ENCODE measurements at places on chromosomes 5 and 9.

GRCh38 chr9:134367791-134368490 lies 41.7 kb downstream of the RXRA start:
- no peak for DNase-seq

DNA sequence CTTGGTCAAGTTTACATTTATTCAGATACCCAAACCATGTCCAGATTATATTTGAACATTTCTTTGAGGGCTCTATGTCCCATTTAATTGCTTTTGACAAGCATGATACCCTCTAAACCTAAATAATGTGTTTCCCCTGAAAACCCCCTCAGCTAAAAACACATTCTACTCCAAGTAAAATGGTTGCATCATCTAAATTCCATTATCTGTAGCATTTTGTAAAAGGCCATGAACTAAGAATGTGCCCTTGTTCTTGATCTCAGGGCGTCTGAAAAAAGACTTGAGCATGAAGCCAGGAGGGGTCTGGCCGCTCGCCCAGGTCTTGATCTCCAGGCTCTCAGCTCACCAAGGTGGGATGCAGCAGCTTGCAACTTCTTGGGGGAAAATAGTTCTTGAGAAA lies 53.5 kb upstream of the ERCC6L2 start:
- DNase-seq: no peak

GRCh38 chr9:15176836-15177235 lies 130.2 kb downstream of the TTC39B start:
- no peak for DNase-seq

DNA sequence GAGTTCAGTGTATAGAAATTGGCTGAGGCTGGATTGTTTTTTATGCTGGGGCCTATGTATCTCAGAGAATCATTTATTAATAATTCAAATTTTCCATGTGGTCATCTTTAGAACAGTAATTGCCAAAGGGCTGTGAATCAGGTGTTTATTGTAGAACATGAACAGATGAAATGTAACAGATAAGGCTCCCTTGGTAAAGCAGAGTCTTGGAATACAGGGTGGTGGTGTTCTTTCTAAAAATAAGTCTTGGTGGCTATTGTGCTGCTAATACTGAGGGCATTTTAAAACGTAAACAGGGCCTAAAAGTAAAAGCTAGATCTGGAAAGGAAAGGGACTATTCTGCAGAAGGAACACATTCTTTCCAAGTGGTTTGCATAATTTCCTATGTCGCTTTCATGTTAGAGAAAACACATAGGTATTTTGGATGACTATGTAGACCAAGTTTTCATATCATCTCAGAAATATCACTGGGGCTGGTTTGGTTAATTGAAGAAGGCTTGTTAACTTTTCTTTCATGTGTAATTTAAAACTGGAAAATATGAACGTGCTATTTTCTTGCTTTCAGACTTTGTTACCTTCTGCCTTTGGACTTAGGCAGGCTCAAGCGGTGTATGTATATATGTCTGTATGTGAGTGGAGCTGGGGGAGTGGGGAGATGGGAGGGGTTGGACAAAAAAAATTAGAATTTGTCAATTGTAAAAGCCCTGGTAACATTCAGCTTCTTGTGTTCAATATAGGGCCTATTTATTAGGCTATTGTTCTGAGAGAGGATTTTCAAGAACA lies 119.9 kb upstream of the ANKRD55 start:
- DNase-seq: no peak

DNA sequence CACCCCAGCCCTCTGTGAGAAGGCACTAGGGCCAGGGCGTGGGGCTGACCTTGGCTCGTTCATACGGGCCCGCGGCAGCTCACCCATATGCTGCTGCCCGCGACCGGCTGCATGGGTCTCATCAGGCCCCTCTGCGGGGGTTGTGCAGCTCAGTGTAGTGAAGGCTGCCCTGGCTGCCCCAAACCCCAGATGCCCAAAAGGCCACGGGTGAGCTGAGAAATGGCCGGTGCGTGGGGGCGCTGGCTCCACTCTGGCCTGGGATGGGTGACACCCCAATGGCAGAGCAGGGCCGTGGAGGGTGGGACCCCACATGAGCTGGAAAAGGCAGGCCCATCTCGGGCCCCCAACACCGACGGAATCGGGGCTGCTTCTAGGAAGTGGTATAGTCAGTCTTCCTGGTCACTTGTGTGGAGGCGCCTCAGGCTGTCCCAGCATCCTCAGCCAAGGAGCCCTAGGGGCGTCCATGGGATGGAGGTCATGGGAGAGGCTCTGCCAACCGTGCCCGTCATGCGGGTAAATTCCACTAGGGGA lies 19.4 kb upstream of the LRRC14B start:
- no peak for DNase-seq

- no peak for DNase-seq
Measured at GRCh38 chr5:143717400-143717799, 94.6 kb upstream of the HMHB1 start.

Data from cortex of kidney (tissue), 1 donor.